ENCODE measurements at places on chromosomes 7 and 10.

DNA sequence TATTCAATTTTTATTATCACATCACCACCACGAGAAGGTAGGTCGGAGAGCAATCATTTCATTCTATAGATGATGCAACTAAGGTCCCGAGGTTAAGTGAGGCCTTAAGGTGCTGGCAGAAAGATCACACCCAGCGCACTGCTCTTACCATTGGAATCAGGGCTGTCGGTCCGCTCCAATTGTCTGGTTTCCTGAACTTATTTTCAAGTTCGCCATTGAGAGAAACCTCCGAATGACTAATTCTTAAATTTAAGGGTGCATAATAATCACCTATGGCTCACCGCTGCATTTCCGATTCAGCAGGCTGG, 625 bp upstream of the GSTO2 start:
- DNase-seq, result no peak

- DNase-seq, result no peak
Measured at GRCh38 chr7:6621195-6622133, 6.1 kb downstream of the ZNF853 start.

DNA sequence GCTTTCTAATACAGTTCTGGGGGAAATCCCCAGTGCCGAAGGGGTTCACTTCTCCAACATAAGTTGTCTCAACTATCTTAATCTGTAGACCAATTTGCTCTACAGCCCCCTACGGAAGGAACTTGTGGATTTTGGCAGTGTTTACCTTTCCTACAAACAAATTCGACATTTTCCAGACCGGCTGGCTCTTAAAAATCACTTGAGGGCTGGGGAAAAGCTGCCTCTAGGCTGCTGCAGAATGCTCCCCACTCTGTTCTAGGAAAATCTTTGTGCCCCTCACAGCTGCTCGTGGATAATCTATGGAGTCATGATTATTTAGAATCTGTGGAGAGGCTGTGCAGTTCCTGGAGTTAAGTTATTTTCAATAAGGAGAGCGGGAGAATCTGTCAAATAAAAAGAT, 474.6 kb upstream of the FZD8 start:
- no peak for DNase-seq

DNA sequence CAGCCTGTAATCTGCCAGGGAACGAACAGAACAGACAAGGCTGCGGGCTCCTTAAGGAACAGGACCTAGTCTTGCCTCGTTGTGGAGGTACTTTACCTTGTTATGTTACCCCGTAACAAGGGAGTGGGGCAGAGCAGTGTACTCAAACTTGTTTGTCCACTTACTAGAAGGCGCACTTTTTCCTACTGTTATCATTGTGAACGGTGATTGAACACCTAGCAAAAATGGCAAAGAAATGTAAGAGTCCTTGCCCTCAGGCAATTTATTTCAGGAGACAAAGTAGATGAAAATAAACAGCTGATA, 620 bp upstream of the IMPDH1 start:
- no peak for DNase-seq

DNA sequence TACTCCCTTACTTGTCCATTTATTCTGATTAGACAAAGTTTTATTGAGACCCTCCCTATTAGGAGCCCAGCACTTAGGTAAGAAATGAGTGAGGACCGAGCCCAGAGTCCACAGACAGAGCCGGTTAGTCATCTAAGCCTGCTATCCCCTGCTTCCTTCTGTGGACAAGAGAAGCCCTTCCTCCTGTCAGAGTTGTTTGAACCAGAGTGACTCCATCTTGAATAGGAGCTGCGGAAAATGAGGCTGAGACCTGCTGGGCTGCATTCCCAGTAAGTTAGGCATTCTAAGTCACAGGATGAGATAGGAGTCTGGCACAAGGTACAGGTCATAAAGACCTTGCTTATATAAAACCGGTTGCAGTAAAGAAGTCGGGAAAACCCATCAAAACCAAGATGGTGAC, 109.1 kb downstream of the CPXM2 start:
- no peak for DNase-seq

- no peak for DNase-seq
Measured at GRCh38 chr10:110873951-110874350, 2.2 kb downstream of the PDCD4 start.

GRCh38 chr7:27031289-27032172, 64.3 kb downstream of the HOXA1 start:
- no peak for DNase-seq

GRCh38 chr7:70761711-70762328, 370.1 kb upstream of the GALNT17 start:
- DNase-seq, result no peak

GRCh38 chr10:71225291-71226058, 13.1 kb downstream of the UNC5B start:
- DNase-seq, result no peak

- DNase-seq, result no peak
Measured at GRCh38 chr7:74028321-74028838, 407 bp downstream of the ELN start.
